G401 (cell line): ENCODE measurements at places on chromosomes 6 and 20. TPM values are rescaled to one million over a fixed set of nuclear protein-coding genes. Genes with fewer than 3 reads are reported as not detected.
A peak's percentile ranks its signal among the peaks of the same experiment; 100 is the strongest.

DNA sequence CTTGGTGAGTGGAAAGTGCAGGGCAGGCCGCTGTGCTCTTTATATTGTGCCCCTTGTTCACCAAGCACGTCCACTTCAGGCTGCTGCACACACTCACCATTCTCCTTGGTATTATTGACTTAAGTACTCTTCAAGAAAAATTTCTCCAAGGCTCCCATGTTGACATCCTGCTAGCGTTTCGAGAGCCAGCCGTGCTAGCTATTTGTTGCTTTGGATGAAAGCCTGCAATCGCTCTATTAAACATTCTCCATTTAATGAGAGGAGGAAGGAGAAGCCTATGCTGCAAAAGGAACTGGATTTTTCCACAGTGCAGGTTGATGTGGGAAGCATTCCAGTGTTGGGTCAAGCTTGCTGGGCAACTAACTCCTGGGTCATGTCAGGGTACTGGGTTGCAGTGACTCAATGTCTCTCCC lies 113.5 kb downstream of the CD83 start:
- DNase-seq: no peak

TCP11 gene
- total RNA-seq: not detected in 2 replicates

CST1 gene
- not detected in 2 replicates for total RNA-seq

- no peak for DNase-seq
Measured at GRCh38 chr6:24019393-24019792, 106.6 kb upstream of the NRSN1 start.

DNA sequence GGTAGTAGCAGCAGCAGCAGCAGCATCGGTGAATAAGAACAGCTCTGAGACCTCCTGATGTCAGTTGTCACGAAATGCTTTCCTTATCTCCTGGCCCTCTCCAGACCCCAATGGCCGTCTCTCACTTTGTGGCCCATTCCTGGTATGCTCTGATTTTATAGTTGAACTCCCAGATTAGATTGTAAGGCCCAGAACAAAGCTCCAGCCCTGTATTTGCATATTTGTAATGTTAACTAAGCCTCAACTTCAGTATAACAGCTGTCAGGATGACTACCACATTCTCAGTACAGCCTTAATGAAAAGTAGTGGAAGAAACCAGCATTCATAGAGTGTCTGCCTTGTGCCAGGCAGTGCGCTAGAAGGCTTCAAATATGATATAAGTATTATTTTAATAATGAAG lies 180.9 kb downstream of the SASH1 start:
- no peak for DNase-seq

ZNF133 gene
- total RNA-seq: 23.2 and 32.2 TPM in 2 replicates

NTSR1 gene
- total RNA-seq: not detected in 2 replicates

DNA sequence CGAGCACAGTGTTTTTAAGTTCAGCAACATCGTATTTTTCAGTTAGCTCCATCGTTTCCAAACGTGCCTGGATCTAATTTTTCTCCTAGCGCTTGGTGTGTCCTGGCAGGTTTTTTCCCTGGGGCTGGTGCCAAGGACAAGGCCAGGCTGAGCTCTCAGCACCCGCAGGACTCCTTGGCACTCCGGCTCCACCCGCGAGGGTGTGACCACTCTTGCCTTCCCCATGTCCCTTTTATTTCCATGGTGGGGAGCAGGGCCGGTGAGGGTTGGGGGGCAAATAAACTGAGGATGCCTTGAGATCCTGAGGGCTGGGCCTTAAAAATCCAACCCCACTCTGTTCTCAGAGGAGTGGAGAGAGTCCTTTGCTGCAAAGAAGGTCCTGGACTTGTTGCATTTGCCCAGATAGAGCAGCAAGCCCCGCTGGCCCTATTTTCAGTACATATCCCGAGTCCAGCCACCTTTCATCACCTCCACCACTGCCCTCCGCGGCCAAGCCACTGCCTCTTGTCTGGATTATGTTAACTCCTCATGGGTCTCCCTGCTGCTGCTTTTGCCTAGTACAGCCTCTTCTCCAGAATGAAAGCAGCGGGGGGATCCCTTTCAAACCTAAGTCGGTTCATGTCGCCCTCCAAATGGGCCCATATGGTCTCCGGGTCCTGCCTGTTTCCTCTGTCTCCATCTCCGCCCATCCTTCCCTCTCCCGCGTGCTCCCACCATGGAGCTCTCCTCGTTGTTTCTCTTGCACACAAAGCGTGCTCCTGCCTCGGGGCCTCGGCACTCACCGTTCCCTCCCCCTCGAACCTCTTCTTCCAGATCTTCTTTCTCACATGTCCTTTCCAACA lies 4.5 kb upstream of the RAB44 start:
- DNase-seq: peak; percentile 85

EYA2 gene
- not detected in 2 replicates for total RNA-seq

GRCh38 chr6:142758629-142759025 lies 186.3 kb downstream of the HIVEP2 start:
- no peak for DNase-seq

DNA sequence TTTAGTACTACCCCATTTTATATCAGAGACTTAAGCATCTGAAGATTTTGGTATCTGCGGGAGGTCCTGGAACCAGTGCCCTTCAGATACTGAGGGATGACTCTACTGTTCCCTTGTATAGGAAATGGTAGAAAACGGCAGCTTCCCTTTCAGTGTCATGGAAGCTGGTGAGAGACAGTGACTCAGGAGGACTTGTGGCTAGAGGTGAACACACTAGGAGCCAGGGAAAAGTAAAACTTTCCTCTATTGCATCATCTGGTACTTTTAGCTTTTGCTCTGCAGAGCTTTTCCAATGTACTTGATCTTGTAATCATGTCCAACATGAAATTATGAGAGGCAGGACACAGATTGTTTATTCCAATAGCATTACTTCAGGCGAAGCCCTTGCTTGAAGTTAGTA lies 45.0 kb downstream of the RNF144B start:
- no peak for DNase-seq

GRCh38 chr6:57421503-57421902 lies 104.1 kb downstream of the PRIM2 start:
- no peak for DNase-seq

FIG4 gene
- 14.0 and 27.5 TPM in 2 replicates for total RNA-seq

FAM83C gene
- total RNA-seq: not detected in 2 replicates

DNA sequence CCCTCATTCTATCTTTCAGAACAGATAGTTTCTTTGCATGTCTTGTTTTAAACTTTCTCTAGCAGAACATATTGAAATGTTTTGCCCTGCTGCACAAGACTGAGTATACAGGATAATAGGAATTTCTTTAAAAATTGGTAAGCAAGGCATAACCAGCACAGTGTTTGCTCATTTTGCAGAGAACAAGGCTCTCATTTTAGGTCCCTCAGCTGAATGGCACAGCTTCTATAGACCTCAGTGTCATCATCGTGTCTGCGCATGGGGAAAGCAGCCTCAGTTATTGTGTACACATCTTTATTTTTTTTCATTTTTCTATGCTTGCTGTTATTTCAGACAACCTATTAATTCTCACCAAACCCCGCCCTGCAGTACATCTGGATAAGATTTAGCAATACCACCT lies 35.7 kb downstream of the TTI1 start:
- no peak for DNase-seq

GRCh38 chr20:50560867-50561266 lies 50.7 kb downstream of the PTPN1 start:
- no peak for DNase-seq

- DNase-seq: no peak
Measured at GRCh38 chr6:156870924-156871539, 93.9 kb downstream of the ARID1B start.
